ENCODE measurements at places on chromosomes 16 and 17.

GRCh38 chr17:526425-526824, 173.8 kb upstream of the RPH3AL start:
- no peak for DNase-seq

DNA sequence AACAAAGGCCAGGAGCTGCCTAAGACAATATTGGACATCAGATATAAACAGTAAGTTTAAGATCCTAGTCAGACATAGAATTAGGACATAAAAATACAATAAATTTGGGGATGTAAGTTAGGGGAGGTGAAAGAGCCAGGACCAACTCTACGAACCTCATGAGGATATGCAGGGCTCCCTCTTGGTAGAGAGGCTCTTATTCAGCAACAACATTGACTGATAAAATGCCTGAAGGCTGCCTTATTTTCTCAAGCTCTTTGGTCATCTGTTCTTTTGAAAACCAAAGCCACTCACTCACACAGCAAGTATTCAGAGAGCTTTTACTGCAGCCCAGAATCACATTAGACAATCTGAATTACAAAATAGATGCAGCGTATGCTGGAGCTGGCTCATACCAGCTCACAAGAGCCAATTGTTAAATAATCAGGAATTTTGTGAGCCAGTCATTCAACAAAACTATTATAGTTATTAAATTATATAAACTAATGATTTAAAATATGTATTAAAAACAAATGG, 108.6 kb upstream of the CLEC3A start:
- DNase-seq: no peak

DNA sequence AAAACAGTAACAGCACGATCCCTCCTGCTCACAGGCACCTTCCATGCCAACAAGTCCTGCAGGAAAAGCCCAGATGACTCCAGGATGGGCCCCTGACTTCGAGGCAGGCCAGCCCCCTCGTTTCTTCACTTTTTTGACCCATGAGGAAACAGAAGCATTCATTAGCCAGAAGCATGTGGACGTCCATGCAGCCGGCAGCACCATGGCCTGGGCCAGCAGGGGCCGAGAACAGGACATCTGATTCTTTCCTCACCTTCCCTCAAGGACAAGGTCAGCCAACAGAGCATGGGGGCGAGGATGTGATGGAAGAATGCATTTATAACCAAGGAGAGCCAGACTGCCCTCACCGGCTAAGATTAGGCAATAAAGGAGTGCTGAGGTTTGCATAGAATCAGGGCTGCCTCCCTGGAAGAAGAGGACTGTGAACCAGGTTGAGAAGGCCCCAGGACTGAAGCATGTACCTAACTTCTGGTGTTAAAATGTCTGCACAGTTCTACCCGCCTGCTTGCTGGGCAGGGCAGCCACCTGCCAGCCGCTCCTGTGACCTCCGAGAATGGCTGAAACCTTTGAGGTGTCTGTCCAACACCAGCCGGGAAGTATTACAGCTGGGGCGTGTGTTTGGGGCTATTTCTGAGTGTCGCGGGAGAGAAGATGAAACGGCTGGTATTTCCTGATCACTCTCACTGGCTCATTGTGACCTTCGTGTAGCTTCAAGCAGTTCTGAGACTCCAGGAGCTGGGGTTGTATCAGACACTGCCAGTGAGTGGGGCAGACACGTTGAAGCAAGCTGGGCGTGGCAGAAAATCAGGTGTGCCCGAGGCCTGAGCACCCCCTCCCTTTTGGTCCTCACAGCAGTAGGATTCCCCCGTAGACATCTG, 94.0 kb upstream of the TNRC6C start:
- DNase-seq: no peak

- DNase-seq: no peak
Measured at GRCh38 chr16:50304467-50305440, 38.4 kb downstream of the ADCY7 start.

- DNase-seq: no peak
Measured at GRCh38 chr16:21075252-21075651, 75.4 kb downstream of the DNAH3 start.

GRCh38 chr17:64081802-64082799, 47.8 kb downstream of the ERN1 start:
- peak; percentile 93 for DNase-seq

- peak; percentile 30 for DNase-seq
Measured at GRCh38 chr16:11056993-11057649, 112.8 kb downstream of the CLEC16A start.

DNA sequence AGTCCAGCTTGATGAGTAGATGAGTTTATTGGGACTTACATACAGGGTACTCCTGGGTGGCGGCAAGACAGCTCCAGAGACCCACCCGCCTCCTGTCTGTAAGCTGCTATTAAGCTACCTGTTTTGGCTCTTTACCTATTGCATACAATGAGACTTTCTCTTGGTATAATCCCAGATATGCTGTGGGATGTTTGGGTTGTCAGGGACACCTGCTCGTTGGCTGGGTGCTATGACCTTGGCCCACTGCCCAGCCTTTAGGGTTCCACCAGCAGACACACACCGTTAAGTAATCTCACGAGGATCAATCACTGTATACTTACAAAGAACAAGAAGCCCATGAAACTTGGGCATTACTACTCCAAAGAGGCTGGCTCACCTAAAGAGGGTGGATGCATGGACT, 116.4 kb downstream of the NPIPB5 start:
- DNase-seq: no peak

DNA sequence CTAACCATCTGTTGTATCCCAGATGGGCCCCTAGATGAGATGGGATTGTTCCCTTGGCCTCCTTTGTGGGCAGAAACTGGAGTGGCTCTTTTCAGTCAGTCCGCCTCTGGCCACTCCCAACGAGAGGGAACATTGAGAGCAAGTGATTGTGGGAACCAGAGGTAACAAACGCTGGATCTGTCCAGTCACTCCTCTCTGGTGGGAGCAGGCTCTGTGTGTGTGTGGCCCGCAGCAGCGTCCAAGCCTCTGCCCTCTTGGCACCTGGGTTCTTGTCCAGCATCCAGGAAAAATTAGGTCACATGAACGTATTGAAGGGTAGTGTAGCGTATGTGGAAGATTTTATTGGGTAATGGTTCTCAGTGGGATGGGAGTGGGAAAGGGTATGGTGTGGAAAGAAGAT, 101.9 kb upstream of the COX10 start:
- no peak for DNase-seq

DNA sequence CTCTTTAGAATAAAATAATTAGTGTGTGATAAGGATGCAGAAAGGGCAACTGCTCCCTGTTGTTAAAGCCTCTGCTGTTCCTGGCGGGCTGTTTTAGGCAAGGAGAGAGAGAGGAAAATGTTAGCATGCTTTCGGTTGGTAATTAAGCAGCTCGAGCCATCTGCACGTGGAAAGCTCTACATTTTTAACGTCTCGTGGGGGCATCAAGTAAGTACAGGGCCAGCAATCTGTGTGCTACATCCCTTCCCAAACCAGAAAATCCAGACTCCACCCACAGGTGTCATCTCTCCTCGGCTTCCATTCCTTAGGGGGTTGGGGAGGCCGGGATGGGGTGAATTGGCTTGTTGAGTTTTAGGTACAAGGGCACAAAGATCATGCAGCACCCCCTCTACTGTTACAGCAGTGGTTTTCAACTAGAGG, 62.4 kb upstream of the MARCHF10 start:
- peak; percentile 70 for DNase-seq

GRCh38 chr17:42227849-42228700, 33.8 kb upstream of the GHDC start:
- DNase-seq: no peak

- no peak for DNase-seq
Measured at GRCh38 chr17:82134101-82134500, 36.1 kb upstream of the FASN start.

GRCh38 chr16:85730186-85730465, 20.8 kb downstream of the C16orf74 start:
- DNase-seq: no peak

DNA sequence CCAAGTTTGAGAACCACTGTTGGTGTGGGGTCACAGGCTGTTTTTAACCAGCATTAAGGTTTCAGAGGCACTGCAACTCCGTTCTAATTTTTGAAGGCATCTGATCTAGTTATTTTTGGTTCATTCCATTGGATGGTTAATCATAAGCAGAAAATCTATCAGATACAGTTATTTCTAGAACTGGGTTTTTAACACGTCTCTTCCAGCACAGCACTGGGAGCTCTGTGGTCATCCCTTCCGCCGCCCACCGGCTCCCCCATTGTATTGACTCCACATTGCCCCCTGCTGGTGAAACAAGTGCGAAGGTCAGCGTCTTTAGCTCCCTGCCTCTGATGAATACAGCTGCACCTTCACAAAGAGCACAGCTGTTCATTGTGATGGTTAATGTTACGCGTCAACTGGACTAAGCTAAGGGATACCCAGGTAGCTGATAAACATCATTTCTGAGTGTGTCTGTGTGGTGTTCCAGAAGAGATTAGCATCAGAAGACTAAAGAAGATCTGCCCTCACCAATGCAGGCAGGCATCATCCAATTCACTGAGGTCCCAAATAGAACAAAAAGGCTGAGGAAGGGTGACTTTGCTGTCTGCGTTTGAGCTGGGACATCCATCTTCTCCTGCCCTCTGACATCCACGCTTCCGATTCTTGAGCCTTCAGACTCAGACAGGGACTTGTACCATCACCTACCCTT, 8.5 kb downstream of the CCL18 start:
- no peak for DNase-seq

DNA sequence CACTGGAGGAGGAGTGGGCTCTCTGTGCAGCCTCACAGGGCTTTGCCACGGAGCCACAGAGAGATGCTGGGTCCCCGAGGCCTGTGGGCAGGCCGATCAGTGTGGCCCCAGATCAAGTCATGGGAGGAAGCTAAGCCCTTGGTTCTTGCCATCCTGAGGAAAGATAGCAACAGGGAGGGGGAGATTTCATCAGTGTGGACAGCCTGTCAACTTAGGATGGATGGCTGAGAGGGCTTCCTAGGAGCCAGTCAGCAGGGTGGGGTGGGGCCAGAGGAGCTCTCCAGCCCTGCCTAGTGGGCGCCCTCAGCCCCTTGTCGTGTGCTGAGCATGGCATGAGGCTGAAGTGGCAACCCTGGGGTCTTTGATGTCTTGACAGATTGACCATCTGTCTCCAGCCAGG, 3.9 kb downstream of the NXPH3 start:
- DNase-seq: no peak

DNA sequence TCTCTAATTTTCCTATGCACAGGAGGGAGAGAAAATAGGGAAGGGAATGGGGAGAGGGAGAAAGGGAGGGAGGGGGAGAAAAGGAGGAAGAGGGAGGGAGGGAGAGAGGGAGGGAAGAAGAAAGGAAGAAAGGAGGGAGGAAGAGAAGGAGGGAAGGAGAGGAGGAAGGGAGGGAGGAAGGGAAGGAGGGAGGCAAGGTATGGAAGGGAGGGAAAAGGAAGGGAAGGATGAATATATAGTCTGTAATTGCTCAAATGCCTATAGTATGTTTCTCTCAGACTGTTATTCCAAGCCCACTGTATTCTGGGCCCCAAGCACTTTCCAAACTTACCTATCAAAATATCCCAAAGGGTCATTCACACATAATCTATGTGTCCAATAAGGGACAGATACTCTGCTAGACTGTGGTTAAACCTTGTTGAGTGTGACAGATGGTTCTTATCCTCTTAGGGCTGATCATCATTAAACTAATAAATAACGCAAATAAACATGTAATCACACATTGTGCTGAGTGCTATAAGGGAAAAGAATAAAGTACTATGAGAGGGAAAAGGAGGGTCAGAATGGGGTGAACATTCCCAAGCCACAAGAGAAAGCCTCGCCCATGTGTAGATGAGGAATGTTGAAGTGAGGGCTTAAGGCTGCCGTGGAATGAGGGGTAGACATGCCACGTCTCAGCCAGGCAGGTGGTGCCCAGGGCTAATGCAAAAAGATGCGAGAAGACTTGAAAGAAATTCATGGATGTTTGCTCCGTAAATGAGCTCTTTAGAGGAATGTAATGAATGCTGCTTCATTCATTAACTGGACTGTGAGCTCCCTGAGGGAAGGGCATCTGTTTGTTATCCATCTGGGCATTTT, 30.6 kb downstream of the ASIC2 start:
- no peak for DNase-seq

- no peak for DNase-seq
Measured at GRCh38 chr17:72069586-72070202, 51.1 kb upstream of the SOX9 start.

- no peak for DNase-seq
Measured at GRCh38 chr16:50099957-50100648, 34.3 kb downstream of the HEATR3 start.

DNA sequence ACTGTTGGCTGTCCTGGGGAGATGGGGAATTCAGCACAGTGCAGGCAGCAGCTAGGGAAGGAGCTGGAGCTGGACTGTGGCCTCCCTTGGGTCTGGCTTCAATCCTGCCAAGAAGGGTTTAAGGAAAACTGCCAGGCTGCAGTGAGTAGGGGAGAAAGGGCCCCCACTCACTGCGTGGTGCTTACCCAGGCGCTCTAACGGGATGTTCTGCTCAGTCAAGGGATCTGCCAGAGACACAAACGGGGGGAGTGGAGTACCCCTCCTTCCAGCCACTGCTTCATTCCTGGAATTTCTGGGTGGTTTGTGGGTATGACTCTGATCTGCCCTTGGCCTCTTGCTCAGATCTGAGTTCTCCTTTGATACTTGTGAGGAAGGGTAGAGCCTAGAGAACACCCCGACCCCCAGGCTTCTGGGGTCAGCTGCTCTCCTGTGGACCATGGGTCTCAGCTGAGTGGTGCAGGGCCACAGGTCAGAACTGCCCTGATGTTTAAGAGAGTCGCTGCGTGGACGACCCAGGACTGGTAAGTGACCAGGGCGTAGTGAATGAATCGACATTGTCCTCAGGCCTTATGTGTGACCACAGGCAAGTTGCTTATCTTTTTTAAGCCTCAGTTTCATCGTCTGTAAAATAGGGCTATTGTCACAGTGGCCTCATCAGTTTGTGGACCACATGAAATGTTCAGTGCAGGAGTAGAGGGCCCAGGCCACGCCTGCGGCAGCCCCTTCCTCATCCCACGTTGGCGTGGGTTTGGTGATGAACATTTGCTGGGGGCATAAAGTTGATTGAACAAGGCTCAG, 9.6 kb downstream of the CRISPLD2 start:
- DNase-seq: no peak

DNA sequence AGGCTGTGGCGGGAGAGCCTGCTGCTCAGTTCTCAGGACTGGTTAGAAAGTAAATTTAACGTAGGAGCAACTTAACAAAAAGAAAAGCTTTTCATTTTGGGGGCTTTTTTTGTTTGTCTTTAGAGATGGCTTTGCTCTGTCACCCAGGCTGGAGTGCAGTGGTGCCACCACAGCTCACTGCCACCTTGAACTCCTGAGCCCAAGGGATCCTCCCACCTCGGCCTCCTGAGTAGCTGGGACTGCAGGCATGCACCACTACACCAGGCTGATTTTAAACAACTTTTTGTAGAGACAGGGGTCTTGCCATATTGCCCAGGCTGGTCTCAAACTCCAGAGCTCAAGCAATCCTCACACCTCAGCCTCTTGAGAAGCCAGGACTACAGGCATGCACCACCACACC, 205.0 kb downstream of the RPTOR start:
- DNase-seq: no peak

DNA sequence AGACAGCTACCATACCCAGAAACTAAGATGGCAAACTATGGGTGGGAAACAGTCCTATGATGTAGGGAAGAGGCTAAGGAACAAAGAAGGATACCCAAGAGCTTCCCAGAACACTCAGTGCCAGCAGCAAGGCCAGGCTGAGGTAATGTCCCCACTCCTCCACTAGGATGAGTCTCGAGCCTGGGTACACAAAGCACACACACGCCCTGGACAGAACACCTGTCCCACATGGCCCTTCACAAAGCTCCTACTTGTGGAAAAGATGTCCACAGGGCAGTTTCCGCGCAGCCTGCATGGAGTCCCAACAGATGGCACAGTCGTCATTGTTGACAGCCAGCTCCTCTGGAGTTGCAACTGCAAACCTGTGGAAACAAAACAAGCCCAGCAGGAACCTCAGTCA, 23.9 kb downstream of the AMFR start:
- peak; percentile 66 for DNase-seq

GRCh38 chr17:44995436-44996001, 27.4 kb upstream of the C1QL1 start:
- no peak for DNase-seq

Data from NCI-H1694 (cell line).